ENCODE measurements at places on chromosomes 6 and 20. TPM values are rescaled to one million over a fixed set of nuclear protein-coding genes. Genes with fewer than 3 reads are reported as not detected.

DNA sequence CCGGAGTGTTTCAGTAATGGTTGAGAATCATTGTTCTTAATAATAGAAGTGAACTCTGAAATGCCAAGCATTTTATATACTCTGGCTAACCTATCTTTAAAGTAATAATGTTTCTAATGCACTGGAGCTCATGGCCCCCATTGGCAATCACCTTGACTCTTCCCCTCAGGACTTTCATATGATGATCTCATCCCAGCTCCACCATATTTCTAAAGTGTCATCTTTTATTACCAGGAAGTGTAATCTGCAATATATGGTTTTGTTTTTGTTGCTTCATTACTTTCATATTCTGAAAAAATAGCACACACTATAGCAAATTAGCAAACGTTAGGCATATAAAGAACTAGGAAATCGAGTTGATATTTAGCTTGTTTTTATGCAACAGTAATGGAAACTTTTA lies 60.3 kb downstream of the TULP4 start:
- H3K4me3 ChIP-seq: no peak overlapping the region
- no peaks in the 10 kb centered on the region for H3K36me3 ChIP-seq

- H3K27me3 ChIP-seq: peaks cover 13% of the 10 kb centered on the region
- H3K4me3 ChIP-seq: no peak overlapping the region
- no peak overlapping the region for H3K27ac ChIP-seq
- DNase-seq: no peak
These were observed 24.4 kb downstream of the TREML4 start for GRCh38 chr6:41252401-41253169.

DNA sequence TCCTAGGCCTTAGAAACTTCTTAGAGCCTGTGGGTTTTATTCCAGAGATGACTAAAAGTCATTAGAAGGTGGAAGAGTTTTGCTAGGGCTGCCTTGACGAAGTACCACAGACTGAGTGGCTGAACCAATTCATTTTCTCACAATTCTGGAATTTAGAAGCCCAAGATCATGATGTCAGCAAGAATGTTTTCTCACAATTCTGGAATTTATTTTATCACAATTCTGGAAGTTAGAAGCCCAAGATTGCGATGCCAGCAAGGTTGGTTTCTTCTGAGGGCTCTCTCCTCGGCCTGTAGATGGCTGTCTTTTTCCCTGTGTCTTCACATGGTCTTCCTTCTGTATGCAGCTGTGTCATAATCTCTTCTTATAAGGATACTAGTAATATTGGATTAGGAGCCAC lies 672.9 kb upstream of the MARCKS start:
- no peak overlapping the region for H3K27ac ChIP-seq
- peaks cover 14% of the 10 kb centered on the region for H3K4me1 ChIP-seq
- H3K27me3 ChIP-seq: peaks cover 4% of the 10 kb centered on the region
- DNase-seq: no peak

GRCh38 chr6:100901582-100901981 lies 20.5 kb upstream of the ASCC3 start:
- H3K4me1 ChIP-seq: no peaks in the 10 kb centered on the region
- peaks cover 2% of the 10 kb centered on the region for H3K36me3 ChIP-seq
- DNase-seq: no peak
- no peak overlapping the region for H3K27ac ChIP-seq
- no peak overlapping the region for H3K4me3 ChIP-seq
- H3K27me3 ChIP-seq: no peaks in the 10 kb centered on the region

GRCh38 chr6:114785235-114786127 lies 442.7 kb upstream of the HS3ST5 start:
- H3K4me3 ChIP-seq: no peak overlapping the region
- DNase-seq: no peak
- H3K36me3 ChIP-seq: peaks cover 2% of the 10 kb centered on the region

DNA sequence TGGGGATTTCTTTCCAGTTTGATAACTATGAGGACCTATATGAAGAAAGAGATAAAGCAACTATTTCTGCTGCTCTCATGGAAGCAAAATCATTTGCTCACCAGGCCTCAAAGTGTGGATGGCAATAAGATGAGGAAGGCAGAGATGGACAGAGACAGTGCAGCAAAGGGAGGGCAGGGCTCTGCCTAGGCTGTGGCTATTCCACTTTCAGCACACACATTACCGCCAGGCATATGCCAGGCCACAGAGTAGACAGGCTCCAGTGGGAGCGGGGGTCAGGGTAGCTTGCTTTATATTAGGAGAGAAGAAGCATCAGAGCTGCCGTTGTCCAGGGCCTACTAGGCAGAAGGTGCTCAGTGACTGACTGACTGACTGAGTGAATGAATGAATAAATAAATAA lies 40.9 kb downstream of the BCL2L1 start:
- H3K4me1 ChIP-seq: peaks cover 46% of the 10 kb centered on the region
- H3K27ac ChIP-seq: peak overlapping the region; percentile 43
- H3K27me3 ChIP-seq: no peaks in the 10 kb centered on the region
- DNase-seq: no peak
- no peak overlapping the region for H3K4me3 ChIP-seq
- H3K36me3 ChIP-seq: peaks cover 36% of the 10 kb centered on the region

DNA sequence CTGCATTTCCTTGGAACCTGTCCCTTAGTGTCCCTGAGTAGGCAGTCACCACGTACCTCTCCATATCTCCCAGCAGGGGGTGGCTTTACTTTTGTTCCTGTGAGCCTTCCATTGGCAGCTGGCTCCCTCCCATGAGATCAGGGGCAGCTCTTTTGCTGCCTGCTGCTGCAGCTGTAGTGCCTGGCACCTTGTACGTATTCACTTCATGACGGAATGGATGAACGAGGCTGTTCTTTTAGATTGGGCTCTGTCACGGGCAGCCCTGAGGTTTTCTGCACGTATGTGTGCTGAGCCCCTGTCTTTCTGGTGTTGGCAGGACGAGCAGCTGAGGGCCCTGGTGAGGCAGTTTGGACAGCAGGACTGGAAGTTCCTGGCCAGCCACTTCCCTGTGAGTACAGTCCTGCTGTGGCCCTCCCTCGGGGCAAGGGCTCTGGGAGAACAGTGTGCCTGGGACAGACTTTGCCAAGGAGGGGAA lies 14.6 kb downstream of the MYBL2 start:
- no peak overlapping the region for H3K27ac ChIP-seq
- peaks cover 4% of the 10 kb centered on the region for H3K4me1 ChIP-seq
- H3K36me3 ChIP-seq: peaks cover 4% of the 10 kb centered on the region

- peak overlapping the region; percentile 83 for H3K4me3 ChIP-seq
- DNase-seq: no peak
- peaks cover 24% of the 10 kb centered on the region for H3K4me1 ChIP-seq
- H3K36me3 ChIP-seq: peaks cover 6% of the 10 kb centered on the region
- H3K27me3 ChIP-seq: peaks cover 25% of the 10 kb centered on the region
These were observed 1.6 kb downstream of the MDFI start for GRCh38 chr6:41639809-41640371.

GRCh38 chr6:2454180-2454579 lies 208.8 kb upstream of the GMDS start:
- no peaks in the 10 kb centered on the region for H3K36me3 ChIP-seq
- no peaks in the 10 kb centered on the region for H3K4me1 ChIP-seq
- no peak for DNase-seq
- no peak overlapping the region for H3K27ac ChIP-seq
- peaks cover 8% of the 10 kb centered on the region for H3K27me3 ChIP-seq
- no peak overlapping the region for H3K4me3 ChIP-seq

ARMH2 gene
- not detected for total RNA-seq

SLC35D3 gene
- 0.13 TPM for total RNA-seq

NINL gene
- 125 TPM for total RNA-seq
